Activated CD8-positive, alpha-beta memory T cell treated with anti-CD3 and anti-CD28 coated beads for 48 hours (primary cell): ENCODE measurements at places on chromosomes 3 and 15.

DNA sequence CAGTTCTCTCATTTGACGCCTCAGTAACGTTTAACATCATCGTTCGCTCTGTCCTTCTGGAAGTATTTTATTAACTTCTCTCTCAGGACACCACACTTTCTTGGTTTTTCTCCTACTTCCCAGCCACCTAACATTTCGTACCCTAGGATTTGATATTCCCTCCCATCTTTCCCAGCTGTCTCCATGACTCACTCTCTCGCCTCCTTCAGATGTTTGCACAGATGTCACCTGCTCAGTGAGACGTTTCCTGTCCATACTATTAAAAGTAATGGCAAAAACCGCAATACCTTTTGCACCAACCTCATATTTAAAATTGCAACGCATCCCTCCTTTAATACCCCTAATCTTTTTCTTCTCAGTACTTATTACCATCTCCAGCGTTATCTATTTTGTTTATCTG lies 62.1 kb upstream of the SPRED1 start:
- no peak for DNase-seq

- DNase-seq = no peak
Observed at GRCh38 chr15:68341760-68342725, 64.5 kb downstream of the FEM1B start.

- no peak for DNase-seq
Observed at GRCh38 chr3:159620873-159621272, 367.8 kb upstream of the IL12A start.

DNA sequence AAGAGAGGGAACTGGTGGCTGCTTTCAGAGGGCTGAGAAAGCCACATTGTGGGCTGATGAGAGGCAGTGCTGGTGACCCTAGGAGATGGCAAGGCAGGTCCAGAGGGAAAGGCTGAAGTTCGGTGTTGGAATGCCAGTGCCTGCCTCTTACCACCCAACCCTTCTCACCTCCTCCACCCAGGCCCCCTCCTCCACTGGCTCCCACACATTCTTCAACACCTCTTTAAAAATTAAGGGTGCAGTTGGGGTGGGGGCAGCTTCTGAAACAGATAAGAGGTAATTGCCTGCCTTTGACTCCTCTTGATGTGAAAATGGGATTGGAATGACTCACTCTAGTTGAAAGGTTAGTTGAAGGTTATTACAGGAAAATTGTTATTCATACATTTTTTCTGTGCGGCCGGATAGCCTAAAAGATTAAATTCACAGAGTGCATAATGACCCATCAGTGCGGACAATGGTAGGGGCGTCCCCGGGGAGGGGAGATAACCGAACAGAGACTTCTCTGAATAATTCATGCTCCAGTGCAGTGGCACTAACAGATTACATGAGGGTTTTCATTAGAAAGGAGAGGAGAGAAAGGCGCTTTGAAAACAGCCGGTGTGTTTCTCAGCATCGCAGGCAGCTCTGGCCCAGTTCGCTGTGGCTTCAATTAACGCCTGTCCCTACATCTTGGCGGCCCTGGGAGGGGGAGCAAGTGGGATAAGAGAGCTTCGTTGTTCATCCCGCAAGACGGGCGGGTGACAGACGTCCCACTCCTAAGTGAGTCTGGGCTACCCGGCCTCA lies 212.4 kb downstream of the TLE3 start:
- no peak for DNase-seq

GRCh38 chr15:39058351-39059131 lies 493.9 kb upstream of the RASGRP1 start:
- DNase-seq = no peak

GRCh38 chr3:61725851-61726333 lies 164.5 kb downstream of the PTPRG start:
- DNase-seq = no peak

DNA sequence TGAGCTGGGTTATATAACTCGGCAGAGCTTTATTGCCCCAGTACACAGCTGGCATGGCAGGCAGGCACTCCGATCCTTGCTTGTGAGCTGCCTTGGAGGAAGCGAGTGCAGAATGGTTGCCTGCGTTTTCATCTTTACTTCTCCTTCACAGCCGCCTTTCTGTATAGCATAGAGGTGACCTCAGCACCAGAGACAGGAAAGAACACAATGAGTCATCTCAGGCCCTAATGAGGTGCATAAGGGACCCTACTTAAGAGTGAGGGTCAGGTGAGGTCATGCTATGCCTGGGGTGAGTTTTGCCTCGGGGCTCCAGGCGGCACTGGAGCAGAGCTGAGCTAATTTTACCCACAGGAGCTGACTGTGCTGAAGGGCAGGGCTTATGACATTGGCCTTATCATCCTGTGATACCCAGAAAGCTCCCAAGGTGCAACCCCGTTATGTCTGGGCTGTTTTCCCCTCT lies 43.5 kb downstream of the LPP start:
- no peak for DNase-seq

DNA sequence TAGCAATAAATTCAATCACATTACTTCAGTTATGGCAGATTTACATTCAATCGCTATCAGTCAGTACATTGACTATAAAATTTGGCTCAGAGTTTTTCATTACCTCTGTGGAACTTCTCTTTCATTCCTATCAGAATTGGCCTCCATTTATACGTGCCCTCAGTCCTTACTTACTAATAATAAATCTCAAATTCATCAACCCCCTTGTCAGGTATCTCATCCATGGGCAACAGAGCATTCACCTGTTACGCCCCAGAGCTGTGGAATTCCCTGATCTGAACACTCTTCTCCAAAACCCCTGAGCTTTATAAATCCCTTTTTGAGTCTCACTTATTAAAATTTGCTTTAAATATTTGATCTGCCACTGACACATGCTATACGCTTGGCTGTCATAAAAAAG lies 492.9 kb downstream of the GBE1 start:
- DNase-seq = no peak

GRCh38 chr3:151299006-151299405 lies 17.6 kb downstream of the GPR87 start:
- DNase-seq = no peak

DNA sequence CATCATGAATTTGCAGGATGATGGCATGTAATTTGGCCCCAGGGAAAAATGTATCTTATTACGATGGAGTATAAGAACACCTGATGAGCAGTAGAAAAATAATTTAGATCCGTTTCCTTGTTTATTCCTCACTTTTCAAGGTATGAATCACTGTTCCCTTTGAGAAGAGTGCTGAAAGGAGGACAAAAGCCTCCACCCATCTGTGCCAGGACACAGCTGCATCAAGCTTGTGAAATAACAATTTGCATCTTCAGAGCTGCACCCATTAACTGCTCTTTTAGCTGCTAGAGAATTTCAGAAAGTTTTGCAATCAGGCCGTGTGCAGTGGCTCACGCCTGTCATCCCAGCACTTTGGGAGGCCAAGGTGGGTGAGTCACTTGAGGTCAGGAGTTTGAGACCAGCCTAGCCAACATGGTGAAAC lies 9.6 kb downstream of the CLDND1 start:
- DNase-seq = no peak

- DNase-seq = no peak
Observed at GRCh38 chr3:5205165-5205941, 17.8 kb downstream of the EDEM1 start.

GRCh38 chr3:83011481-83011880 lies 1250.0 kb upstream of the GBE1 start:
- DNase-seq = no peak

DNA sequence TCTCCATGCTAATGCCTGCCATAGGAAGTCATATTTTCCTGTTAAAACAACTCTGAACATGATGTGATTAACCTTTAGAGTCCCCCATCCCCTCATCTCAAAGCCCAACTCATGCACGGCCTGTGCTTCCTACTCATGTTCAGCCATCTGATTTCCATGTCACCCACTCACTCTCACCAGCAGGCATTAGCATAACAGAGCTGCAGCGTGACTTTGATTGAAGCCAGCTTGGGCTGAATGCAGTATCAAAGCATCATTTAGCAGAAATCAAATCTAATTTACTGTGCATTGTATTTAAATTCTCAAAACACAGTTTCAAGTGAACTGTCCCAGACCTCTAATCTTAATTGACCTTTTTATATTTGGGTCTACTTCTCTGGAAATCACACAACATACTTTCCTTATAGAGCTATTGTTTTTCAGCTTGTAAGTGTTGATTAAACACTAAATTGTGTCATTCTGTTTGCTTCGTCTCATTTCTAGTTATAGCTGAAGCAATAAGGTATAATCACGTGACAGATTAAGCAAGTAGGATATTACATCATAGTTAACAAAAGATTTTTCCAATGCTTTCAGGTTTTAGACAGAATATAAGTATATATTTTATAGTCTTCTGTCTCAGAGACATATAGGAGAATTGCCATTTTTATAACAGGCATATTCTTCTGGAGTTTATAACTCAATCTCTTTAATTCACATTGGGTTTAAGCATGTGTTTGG lies 501.5 kb downstream of the ROBO2 start:
- no peak for DNase-seq

- DNase-seq = no peak
Observed at GRCh38 chr3:10585945-10586344, 80.6 kb upstream of the ATP2B2 start.

GRCh38 chr3:23865595-23866396 lies 51.0 kb downstream of the NKIRAS1 start:
- no peak for DNase-seq

GRCh38 chr3:113275929-113276750 lies 64.8 kb downstream of the BOC start:
- no peak for DNase-seq

DNA sequence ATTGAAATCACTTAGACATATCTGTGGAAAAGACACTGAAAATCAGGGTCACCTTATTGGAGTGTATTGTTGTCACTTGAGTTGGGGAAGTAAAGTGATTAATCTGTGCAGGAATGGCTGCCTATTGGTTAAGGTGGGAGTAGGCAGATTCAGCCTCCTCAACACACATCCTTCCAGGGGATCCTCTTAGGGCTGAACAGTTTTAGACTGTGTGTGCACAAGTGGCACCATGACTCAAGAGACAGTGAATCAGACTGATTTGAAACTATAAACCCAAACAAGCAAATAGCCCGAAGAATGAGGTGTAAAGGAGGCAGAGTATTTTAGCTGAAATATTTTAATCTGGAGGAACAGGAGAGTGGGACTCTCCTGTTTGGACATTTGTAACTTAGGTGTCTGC lies 4.9 kb downstream of the ABHD17C start:
- DNase-seq = no peak

DNA sequence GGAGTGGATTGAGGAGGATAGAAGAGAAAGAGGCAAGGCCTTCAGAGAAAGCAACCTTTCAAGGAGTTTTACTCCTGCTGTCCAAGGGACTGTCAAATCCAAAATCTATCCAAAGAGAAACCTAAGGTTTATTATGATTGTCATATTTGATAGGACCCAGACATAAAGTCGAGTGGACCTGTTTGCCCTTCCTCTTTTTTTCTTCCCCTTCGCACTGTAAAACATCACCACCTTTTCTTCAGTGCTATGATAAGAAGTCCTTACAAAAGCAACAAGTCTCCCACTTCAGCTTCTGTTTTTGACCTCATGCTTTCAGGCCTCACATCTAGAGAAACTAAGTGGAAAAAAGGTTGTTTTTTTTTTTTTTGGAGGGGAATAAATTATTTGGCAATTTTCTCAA lies 73.0 kb downstream of the TRPC1 start:
- no peak for DNase-seq

DNA sequence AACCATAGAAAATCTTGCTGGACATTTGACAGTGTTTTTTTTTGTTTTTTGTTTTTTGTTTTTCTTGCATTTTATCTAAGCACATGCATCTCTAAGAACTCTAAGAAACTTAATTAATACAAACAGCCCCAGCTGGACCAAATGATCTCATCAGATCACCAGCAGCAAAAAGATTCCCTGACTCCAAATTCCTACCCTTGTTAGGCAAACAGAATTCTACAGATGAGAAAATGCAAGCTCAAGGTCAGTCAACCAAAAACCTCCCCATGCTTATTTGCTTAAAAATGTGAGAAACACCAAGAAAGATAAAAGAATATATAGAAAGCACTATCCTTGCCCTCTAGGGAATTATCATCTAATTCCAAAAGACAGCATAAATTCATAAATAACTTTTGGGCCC lies 65.4 kb downstream of the FOXP1 start:
- no peak for DNase-seq

GRCh38 chr3:63349583-63350573 lies 71.8 kb downstream of the SYNPR start:
- DNase-seq = no peak

GRCh38 chr3:74210739-74211138 lies 403.7 kb downstream of the CNTN3 start:
- DNase-seq = no peak

DNA sequence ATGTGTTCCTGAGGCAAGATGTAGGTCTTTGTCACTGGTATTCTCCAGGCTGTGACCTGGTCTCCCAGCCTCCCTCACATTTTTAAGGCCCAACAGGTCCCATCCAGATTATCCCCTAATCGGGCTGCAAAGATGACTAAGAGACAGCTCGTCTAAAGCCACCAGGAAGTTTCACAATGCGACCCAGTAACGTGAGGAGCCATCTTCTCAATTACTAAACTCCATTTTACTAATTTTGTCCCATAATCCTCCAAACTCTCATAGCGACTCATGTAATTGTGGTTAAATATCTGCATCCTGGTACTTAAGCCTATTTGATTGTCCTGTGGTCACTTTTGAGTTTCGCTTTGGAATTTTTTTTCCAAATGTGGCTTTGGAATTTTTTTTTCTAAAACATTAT lies 8.7 kb upstream of the PLA2G4F start:
- no peak for DNase-seq

DNA sequence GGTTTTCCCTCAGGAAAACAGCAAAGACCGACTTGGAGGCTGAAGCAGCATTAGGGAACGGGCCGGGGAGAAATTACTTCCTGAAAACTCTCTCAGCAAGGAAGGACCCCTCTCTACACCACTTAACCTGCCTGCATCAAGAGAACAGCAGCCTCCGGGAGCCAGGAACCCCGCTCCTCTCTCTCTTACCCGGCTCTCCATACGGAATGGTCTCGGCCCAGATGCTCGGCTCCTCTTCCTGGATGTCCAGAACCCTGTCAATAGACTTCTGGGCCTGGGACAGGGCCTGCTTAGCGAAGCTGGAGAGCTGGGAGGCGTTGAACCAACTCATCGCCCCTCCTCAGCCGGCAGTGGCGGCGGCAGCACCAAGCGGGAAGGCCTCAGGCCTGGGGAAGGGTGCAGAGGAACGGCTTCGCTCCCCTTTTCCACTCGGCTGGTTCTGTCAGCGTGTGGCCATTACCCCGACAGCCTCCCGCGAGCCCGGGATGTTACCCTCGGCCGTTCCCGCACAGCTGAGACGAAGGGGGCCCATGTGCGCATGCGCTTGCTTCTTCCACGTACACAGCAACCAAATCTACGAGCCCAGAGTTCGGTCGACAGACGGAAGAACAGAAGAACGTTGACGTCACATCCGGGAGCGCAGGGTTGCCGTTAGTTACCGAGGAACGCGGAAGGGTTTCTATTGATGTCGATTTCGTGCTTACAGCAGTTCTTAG lies at the start of gene TMF1:
TMF1 (minus strand) TSS at position 578 of the 716 bp plus-strand sequence; CDS start at position 331, 247 bp downstream.
- peak; percentile 96 for DNase-seq

GRCh38 chr3:116164039-116164438 lies 281.2 kb downstream of the LSAMP start:
- DNase-seq = no peak
